ENCODE measurements at places on chromosomes 1 and 21.

GRCh38 chr21:39153373-39153772, 29.9 kb downstream of the PSMG1 start:
- no peak for DNase-seq

GRCh38 chr1:185308126-185308525, 8.9 kb downstream of the IVNS1ABP start:
- no peak for DNase-seq

DNA sequence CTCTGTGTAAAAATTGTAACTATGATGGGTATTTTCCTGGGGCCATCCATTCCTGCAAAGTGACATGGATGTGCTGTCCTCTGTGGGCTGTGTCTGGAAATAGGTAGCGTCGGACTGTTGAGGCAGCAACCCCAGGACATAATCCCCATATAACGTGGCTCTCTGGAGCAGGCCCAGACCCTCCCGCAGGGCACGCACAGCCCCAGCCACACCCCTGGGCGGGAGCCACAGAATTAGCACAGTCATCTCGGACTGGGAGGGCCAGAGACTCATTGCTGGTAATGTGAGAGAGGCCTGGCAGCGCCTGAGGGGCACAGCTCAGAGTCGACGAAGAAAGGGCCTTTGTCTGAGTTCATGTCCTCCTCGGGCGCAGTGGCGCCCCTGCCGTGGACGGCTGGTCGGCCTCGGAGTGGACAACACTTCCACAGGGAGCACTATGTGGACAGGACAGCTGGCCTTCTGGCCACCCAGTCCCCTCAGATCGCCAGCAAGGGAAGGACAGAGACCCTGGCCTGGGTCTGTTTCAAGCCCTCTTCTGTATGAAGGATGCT, 20.1 kb downstream of the SIM2 start:
- DNase-seq = no peak

DNA sequence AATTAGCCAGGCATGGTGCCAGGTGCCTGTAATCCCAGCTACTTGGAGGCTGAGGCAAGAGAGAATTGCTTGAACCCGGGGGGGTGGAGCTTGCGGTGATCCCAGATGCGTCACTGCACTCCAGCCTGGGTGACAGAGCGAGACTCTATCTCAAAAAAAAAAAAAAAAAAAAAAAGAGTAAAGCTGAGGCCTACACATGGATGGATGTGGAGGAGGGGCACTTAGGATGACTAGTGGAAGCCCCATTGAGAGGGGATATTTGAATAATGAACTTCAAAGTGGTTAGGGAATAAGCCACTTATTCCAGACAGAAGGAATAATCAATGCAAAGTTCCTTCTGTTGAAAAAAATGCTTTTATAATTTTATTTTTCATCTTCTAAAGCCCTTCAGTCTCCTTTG, 51.4 kb downstream of the PTBP2 start:
- no peak for DNase-seq

DNA sequence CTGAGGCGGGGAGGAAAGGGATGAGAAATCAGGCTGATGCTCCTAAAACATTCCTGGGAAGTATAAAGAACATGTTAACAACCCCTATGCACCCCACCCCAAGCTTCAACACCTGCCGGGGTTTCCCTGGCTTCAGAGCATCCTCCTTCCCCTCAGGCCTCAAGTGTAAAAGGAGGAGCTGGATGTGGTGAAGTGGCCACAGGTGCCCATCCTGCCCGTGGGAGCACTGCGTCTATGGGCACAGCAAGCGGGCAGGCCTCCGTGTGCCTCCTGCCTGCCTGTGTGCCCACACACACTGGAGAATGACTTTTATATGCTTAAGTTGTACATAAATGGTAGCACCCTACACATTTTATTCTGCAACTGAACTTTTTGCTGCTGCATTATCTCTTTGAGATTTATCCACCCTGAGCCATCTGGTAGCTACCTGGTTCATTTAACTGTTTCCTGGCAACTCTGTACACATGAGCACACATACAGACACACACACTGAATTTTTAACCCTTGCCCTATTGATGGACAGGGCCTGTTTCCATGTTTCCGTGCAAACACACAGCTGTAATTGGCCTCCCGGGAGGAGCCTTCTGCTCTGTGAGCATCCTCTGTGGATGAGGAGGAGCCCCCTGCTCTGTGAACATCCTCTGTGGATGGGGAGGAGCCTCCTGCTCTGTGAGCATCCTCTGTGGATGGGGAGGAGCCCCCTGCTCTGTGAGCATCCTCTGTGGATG, 13.4 kb upstream of the FTCD start:
- no peak for DNase-seq

DNA sequence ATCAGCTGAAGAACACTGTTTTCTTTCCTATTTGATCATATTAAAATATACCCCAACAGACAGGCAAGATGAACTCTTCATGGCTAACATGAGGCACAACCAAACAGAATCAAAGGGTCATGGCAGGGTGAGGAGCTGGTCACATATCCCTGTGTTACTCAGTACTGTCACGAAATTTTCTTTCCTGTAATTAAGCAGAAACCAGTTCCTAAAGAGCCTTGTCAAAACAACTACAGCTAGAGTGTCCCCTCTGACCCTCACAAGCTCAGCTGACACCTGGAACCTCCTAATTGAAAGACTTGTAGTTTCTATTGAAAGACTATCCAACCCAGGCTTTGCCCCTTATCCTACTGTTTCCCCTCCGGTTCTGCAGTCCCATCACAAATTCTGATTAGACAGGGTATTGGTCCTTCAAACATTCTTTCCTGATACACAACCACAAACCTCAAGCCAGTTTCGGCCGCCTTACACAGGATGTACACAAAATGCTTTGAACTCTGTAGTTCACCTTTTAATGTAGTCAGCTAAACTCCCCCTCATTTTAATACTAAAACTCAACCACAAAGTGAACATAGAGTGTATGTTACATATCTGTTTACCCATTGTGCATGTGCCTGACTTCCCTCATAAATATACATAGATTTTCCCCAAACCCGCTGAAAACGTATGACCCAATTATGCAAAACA, 651.9 kb downstream of the MRPL39 start:
- DNase-seq = no peak

DNA sequence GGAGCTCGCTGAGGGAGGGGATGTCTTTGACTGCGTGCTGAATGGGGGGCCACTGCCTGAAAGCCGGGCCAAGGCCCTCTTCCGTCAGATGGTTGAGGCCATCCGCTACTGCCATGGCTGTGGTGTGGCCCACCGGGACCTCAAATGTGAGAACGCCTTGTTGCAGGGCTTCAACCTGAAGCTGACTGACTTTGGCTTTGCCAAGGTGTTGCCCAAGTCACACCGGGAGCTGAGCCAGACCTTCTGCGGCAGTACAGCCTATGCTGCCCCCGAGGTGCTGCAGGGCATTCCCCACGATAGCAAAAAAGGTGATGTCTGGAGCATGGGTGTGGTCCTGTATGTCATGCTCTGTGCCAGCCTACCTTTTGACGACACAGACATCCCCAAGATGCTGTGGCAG, 1.4 kb downstream of the TSSK3 start:
- no peak for DNase-seq

GRCh38 chr1:212158912-212159796, 123.6 kb downstream of the DTL start:
- DNase-seq = no peak

DNA sequence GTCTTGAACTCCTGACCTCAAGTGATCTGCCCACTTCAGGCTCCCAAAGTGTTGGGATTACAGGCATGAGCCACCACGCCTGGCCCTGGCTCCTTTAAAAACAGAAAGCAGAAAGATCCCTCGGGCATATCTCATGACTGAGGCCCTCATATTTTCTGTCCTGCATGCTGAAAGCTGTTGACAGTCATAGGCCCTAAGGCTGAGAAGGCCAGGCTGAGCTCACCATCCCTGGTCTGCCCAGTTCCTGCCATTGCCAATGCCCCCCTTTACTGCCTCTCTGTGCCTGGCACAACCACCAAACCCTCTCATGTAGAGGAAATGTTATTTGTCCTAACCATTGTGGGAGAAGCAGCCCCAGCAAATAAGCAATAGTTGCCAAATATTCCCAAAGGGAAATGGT, 12.7 kb downstream of the CD34 start:
- no peak for DNase-seq

DNA sequence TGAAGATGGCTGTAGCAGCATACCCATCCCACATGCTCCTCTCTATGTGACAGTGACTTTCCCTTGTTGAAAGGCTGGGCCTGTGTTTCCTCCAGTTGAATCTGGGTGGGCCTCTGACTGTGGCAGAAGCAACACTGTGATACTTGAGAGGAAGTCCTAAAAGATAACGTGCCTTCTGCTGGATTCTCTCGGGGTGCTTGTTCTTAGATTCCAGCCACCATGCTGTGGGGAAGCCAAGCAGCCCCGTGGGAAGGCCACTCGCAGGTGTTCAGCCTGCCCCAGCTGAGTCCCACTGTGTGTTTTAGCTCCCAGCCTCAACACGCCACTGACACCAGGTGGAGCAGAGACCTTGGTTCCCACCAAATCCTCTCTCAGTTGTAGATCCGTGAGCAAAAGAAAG, 31.5 kb downstream of the TRAPPC10 start:
- DNase-seq = no peak

DNA sequence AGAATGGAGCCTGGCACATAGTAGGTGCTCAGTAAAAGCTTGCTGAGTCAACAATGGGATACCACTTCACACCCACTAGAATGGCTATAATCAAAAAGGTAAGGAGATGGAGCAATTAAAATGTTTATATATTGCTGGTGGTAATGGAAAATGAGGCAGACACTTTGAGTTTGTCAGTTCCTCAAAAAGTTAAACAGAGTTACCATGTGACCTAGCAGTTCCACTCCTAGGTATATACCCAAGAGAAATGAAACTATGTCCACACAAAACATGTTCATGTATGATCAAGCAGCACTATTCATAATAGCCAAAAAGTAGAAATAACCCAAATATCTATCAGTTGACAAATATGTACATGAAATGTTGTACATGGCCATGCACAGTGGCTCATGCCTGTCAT, 74.8 kb upstream of the ECE1 start:
- no peak for DNase-seq

- no peak for DNase-seq
Observed at GRCh38 chr1:213082420-213083111, 31.5 kb downstream of the RPS6KC1 start.

DNA sequence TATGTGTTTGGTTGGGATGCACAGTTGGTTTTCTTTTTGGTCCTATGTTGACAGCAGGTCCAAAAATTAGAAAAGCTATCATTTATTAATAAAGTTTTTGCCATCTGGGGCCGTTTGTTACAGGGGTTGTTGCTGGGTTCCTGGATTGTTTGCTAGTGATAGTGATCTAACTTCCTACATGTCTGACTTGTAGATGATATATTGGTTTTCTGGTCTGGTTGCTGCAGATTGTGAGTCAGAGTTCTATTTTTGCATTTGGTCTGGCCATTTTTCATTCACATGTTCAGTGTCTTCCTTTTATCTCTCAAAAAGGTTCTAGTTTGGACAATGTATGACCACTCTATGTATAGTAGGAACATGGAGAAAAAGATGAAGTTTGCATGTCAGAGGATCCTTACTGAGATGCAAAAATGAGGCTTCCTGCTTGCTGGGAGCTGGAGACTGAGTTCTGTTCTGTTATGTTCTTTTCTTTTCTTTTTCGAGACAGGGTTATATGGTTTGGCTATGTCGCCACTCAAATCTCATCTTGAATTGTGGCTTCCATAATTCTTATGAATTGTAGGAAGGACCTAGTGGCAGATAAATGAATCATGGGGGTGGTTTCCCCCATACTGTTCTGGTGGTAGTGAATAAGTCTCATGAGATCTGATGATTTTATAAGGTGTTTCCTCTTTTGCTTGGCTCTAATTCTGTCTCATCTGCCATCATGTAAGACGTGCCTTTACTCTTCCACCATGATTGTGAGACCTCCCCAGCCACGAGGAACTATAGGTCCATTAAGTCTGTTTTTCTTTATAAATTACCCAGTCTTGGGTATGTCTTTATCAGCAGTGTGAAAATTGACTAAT, 4.2 kb upstream of the NVL start:
- DNase-seq = no peak

GRCh38 chr1:154323493-154323892, 1.8 kb upstream of the ATP8B2 start:
- DNase-seq = no peak

GRCh38 chr21:43767984-43768867, 7.9 kb downstream of the CSTB start:
- no peak for DNase-seq

GRCh38 chr21:36841866-36842265, 124.6 kb downstream of the HLCS start:
- no peak for DNase-seq

- DNase-seq = no peak
Observed at GRCh38 chr1:41622402-41622801, 137.9 kb upstream of the EDN2 start.

All from type B pancreatic cell (in vitro differentiated cells).